ENCODE measurements at places on chromosomes 12 and 14.

DNA sequence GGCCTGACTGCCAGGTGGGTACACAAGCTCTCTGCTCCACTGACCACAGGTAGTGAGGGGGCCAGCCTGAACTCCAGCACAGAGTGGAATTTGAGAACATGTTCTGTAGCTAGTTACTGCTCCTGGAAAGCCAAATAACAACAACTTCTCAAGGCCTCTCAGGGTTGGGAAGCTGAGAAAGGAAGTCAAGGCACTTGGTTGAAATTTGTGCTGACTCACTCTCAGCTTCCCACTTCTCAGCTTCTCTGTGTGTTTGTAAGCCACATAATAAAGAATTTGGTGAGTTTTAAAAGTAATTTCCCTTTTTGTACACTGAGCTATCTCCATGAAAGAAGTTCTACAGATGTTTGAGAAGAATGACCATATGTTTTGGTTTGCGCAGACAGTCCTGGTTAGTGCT lies 234.9 kb downstream of the KTN1 start:
- no peak for DNase-seq

GRCh38 chr12:122610911-122611310 lies 83.9 kb downstream of the KNTC1 start:
- DNase-seq: no peak

DNA sequence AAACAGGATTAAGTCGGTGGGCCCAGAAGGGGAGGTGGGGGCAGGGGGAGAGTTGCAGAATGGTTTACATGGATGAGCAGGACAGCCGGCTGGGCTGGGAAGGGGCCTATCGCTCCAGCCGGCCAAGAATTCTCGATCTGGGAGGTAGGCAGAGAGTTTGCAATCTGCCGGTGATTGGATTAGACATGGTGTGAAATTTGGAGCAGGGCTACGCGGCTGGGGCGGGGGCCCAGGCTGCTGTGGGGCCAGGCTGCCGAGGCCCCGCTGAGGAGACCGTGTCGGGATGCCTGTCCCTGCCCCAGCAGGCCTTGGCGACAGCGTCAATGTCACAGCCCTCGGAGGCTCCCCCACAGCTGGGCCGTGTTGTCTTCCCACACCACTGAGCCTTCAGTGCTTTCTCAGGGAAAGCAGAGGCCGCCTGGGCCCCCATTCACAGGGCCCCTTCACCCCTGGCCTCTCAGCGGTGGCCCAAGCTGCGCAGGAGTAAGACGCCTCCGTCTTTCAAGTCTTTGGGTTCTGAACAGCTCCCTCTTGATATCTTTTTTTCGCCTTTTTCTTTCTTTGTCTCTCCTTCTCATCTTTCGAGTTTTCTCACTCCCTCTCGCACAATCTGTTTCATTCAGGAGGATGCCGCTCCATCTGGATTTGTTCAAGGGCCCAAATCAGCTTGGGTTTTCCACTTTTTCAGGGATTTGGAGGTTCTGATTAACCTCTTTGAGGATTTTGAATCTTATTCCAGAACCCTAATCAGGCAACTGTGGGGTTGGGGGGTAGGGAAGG lies 117.5 kb upstream of the PARP11 start:
- DNase-seq: no peak

GRCh38 chr14:105466531-105467248 lies 7.9 kb upstream of the CRIP2 start:
- DNase-seq: no peak

DNA sequence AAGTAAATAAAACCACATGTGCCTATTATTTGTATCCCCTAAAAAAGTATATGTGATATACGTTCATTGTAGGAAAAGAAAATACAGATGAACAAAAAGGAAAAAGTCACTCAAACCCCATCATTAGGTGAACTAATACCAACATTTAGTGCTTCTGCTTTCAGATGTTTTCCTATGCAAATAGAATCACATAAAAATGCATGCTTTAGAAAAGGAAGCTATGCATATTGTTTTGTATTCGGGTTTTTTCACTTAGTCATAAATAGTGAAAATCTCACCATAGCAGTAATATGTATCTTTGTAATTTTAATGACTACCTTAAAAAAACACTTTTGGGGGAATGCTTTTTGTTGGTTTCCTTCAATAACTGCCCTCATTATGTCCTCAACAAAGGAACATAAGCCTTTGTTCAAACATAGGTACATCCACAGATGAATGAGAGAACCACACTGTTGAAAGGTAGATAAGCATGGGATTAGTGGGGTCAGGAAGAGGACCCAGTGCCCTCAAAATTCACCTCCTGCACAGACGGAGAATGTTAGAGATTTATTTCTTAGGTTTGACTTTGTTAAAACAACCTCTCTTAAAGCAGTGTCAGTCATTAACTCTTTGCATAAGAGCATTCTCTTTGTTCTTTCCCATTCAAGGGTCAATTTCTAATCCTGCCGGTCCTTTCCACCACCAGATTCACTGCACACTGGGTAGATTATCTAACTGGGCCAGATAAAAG lies 6.5 kb downstream of the AMDHD1 start:
- DNase-seq: no peak

DNA sequence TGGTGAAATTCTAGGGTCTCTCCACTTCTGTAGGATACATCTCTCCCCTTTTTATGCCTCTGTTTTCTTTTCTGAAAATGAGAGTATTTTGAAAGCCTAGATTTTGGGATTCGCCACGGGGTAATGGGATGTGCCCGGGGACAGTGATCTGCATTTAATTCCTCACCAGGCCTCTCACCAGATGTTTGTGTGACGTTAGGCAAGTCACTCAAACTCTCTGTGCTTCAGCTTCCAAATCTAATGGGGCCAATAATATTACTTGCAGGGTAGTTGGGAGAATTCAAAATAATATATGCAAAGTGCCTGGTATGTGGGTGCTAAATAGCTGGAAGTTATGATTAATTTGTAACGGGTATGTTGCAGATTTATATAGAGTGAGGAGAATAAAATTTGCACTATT lies 78.8 kb downstream of the C12orf75 start:
- DNase-seq: no peak

- no peak for DNase-seq
Observed at GRCh38 chr14:37202812-37203211, 5.1 kb downstream of the MIPOL1 start.

GRCh38 chr12:128698301-128698972 lies 125.3 kb downstream of the SLC15A4 start:
- no peak for DNase-seq

DNA sequence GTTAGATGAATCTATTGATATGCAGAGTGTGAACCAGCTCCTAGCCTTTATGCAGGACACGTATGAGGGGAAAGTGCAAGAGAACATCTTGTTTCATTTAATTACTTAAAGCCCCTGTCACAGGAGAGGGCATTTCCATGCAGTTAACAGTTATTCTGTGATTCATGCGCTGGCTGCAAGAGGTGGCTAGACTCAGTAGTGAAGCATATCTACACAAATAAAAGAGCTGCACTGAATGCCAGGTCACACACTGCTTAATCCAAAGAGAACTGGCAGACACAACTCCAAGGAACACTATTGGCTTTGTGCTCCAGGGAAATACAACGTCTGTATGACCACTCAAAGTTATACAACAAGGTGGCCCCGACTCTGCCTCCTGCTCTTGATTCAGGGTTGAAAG lies 394.1 kb downstream of the C12orf75 start:
- DNase-seq: no peak

DNA sequence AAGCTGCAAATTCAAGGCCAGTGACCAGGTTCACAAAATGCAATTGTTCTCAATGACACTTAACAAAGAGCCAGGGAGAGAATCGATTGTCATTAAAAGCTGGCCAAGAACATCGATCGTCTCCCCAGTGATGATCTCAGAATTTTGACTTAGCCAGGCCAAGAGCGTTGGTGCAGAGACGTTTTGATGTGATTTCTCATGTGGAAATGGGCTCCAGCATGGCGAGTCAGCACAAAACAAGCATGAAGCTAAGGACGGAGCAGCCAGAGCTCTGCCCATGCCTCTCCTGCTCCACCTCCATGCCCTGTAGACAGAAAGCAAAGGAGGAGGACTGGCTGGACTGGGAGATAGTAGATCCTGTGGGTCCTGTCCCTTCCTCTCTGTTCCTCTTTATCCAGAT lies 270.8 kb downstream of the FOXN3 start:
- DNase-seq: no peak

DNA sequence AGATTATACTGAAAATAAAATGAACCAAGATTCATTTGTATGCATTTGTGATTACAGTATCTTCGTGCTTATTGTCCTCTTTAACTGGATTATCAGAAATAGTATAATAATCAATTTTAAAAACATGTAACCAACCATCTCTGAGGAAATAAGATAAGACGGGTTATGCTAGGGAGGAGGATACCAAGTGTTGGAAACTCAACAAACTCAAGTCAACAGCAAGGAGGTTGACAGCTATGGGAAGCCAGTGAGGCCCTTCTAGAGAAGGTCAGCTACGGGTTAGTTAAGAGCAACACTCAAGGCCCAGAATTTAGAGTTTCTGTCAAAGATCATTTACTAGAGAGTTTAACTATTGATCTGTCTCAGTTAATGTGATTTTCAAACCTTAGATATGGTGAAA lies 137.2 kb downstream of the PDZRN4 start:
- no peak for DNase-seq

DNA sequence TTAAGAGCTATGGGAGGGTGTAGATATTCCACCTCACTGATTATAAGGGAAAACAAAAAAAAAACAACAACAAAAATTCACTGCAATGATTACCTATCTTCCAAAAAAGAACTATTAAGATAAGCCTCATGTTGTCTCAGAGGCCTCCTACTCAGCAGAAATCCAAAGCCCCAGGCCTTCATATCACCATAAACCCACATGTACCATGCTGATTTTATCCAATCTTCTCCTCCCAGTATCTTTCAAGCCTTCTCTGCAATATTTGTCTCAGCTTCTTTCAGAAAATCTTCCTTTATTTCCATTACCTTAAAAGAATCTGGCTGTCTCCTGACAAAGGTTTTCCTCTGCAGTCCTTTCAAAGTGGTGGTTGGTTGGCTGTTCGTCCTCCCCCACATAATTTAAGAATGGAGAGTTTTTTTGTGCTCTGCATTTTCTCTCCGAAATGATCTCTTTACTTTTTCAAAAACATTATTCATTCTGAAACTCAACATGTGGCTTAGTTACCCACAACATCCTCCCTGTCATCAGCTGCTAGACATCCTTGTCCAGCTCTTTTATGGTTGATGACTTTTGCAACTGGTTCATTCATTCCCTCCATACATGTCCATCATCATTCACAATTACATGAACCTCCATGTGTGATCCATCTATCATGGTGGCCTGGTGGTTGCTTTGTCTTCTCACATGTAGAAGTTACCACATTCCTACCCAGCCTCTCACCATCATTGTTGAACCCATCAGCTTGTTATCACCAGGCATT lies 2.9 kb upstream of the EPYC start:
- no peak for DNase-seq

- no peak for DNase-seq
Observed at GRCh38 chr14:44309331-44309730, 197.8 kb downstream of the FSCB start.

GRCh38 chr14:61581955-61582615 lies 113.2 kb upstream of the HIF1A start:
- no peak for DNase-seq

- no peak for DNase-seq
Observed at GRCh38 chr12:55713721-55714120, 2.1 kb upstream of the BLOC1S1 start.

- no peak for DNase-seq
Observed at GRCh38 chr14:89247457-89248122, 169.4 kb downstream of the FOXN3 start.

DNA sequence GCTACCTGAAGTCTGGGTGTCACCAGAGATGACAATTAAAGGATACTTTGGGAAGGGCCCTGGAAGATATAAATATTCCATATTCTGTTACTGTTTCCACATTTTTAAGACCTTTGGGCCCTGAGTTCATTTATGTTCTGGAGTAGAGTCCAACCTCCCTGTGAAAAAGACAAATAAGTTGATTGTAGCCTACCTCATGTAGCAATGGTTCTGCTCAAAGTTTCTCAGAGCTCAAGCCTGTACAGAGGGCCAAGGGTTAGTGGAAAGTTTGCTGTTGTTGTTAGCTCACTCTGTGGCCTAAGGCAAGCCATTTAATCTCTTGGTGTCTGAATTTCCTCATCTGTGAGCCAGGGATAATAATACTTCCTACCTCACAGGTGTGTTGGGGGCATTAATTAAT lies 284.7 kb upstream of the DDHD1 start:
- no peak for DNase-seq

GRCh38 chr12:116610971-116611541 lies 51.9 kb downstream of the MAP1LC3B2 start:
- no peak for DNase-seq

DNA sequence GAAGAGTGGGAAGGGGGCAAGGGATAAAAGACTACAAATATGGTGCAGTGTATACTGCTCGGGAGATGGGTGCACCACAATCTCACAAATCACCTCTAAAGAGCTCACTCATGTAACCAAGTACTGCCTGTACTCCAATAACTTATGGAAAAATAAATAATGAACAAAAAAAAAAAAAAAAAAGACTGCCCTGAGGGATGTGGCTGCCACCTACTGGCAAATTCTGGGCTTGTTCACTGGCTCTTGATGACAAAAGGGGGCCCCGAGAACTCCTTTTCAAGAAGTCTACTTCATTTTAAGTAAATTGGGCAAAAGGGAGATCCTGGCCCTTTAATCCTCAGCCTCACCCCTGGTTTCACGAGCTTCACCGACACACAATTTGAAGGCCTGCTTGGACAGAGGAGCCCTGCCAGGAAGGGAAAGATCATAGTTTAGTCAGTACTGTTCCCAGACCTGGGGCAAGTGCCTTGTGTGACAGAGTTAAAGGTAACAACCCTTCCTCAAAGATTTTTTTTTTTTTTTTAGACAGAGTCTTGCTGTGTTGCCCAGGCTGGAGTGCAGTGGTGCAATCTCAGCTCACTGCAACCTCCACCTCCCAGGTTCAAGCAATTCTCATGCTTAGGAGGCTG lies 26.1 kb upstream of the STAC3 start:
- no peak for DNase-seq

- DNase-seq: peak; percentile 56
Observed at GRCh38 chr12:94150240-94151121, 2.1 kb downstream of the PLXNC1 start.

- no peak for DNase-seq
Observed at GRCh38 chr14:74852922-74853530, 22.9 kb downstream of the PROX2 start.

GRCh38 chr12:5262450-5262849 lies 169.5 kb upstream of the NTF3 start:
- no peak for DNase-seq

DNA sequence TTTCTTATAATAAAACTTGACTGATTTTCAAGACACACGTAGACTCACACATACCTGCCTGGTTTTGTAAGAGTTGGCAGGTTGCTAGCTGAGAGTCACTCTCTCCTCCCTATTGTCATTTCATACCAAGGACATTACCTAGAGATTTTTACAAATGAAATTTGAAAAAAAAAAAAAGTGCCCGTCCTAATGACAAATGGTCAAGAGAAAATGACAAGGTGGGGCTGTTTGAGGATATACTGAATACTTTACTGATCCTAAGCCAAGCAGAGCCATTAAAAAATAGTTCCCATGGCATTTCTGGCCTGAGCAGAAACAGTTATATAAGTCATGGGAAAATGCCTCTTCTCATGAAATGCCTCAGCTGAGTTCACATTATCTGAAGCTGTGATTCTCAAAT lies 150.2 kb downstream of the DYRK2 start:
- DNase-seq: no peak
